Ecto neural progenitor cell (in vitro differentiated cells): ENCODE measurements at places on chromosomes 1 and 21.

DNA sequence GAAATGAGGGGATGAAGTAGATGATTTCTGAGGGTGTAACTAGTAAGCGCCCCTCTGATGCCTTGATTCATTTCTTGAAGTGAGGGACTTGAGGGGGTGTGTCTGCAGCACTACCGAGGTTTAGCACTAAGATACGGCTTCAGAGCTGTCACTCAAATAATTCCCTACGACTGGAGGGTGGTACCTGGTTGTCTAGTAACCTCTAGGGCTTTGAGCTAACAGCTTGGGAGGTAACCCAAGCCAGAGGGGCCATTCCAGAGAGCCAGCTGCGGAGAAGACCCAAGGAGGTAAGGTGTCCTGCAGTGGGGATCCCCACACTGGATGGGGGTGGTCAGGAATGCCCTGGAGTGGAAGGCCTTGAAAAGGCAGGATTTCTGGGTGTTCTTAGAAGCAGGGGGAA, at the start of gene TTC24:
Gene TTC24 (plus strand): TSS at position 252 of the 400 bp plus-strand sequence. CDS start 1,642 bp downstream, outside the sequence.
- DNase-seq = no peak

GRCh38 chr1:233379869-233380438, 52.4 kb downstream of the MAP3K21 start:
- DNase-seq = no peak

DNA sequence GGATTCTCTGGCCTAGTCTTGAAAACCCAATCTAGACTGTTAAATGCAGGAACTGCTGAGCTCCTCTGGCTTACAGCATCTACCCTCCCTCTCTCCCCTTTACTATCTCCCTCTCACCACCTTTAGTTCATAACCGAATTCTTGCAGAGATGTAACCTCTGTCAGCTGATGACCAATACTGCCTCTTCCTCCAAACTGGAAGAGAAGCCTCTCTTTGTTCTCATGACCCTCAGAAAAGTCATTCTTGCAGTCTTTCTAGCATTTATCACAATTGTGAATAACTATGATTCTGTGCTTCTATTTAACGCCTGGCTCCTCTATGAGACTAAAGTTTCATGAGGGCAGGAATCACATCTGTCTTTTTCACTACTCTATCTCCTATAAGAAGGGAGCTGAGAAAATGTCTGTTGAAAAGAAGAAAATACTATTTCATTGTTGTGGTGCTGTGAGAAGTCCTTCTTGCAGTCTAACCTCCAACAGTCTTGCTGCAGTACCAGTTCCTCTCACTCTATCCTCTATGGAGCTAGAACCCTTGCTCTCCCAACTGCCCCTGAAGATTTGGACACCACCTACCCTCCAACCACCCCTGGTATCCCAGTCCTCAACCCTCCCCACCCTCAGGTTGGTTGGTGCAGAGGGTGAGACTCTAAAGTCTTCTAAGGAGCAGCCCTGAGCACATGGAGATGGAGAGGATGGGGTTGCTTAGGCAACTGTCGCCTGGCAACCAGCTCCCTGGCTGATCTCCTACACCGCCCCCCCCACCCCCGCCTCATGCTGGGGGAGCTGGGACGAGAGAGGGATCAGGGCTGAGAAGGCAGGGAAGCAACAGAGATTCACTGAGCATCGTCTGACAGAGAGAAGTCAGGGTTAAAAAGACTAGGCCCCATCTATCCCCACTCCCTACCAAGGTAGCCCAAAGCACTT, 13.9 kb downstream of the MEF2D start:
- DNase-seq = no peak

DNA sequence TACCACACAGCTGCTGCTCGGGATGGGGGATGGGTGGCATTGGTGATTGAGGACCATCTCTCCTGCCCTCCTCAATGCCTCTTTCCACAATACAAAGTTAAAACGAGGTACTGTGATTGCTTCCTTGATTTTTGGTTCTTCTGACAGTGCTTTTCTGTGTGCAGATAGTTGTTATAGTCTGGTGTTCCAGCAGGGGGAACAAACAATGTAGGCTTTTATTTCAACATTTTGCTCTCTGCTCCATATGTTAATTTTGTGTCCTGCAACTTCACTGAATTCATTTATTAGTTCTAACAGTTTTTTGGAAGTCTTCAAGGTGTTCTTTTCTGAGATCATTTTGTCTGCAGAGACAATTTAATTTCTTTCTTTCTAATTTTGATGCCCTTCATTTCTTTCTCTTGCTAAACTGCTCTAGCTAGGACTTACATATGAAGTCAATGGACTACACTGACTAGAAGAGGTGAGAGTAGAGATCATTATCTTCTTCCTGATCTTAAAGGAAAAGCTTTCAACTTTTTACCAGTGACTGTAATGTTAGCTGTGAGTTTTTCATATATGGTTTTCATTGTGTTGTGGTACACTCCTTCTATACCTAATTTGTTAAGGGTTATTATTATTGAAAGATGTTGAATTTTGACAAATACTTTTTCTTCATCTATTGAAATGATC, 45.4 kb downstream of the TNFSF18 start:
- DNase-seq = no peak

GRCh38 chr21:37873655-37874054, 42.6 kb downstream of the KCNJ6 start:
- DNase-seq = no peak

DNA sequence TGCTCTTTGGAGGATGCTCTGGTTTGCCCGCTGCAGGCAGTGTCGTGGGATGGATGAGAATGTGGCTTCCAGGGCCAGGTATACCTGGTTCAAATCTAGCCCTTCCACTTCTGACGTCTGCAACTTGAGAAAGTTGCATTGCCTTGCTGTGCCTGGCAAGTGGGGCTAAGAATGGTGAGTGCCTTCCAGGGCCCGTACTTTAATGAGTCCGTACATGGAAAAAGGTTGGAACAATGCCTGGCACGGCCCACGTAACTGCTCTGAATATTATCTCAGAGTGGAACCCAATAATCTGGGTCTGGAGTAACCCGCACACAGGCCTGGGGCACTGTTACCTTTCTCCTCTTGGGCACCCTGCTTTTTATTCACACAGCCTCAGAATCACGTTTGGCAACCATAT, 146.7 kb upstream of the EDN2 start:
- DNase-seq = peak; percentile 9

DNA sequence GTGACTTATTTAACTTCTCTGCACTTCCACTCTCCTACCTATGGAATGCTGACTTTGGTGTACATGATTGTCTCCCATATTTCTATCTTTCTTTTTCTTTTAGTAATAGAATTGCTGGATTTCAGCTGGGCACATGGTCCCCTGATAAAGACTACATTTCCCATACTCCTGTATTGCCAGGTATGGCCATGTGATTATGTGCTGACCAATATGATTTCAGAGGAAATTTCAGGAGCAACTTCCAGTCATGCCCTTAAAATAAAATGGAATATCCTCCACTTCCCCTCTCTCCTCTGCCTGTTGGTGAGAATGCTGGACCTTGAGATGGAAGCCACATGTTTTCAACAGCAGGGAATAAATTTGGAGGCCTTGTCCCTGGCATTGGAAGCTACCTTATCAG, 130.7 kb upstream of the IGSF21 start:
- DNase-seq = no peak

GRCh38 chr1:184166485-184166884, 115.0 kb downstream of the TSEN15 start:
- DNase-seq = no peak

GRCh38 chr21:33993286-33994231, 78.0 kb upstream of the ATP5PO start:
- DNase-seq = no peak

DNA sequence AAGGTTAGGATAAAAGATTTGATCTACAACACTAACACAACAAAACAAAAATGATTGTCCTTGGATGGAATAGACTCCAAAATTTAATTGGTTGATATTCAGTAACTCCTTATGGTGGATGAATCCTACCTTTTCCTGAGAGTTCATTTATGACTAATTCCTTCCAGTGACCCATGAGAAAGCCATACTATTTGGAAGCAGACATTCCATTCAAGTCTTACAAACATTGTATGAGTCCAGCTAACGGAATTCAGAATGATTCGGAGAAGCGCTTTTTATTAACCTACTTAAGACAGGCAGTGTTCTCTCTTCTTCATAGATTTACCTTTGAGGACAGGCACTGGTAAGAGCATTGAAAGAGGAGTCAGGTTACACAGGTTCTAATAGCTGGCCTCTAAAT, 155.6 kb upstream of the ZNF648 start:
- DNase-seq = no peak

GRCh38 chr1:241513378-241513777, 6.2 kb downstream of the FH start:
- DNase-seq = no peak

DNA sequence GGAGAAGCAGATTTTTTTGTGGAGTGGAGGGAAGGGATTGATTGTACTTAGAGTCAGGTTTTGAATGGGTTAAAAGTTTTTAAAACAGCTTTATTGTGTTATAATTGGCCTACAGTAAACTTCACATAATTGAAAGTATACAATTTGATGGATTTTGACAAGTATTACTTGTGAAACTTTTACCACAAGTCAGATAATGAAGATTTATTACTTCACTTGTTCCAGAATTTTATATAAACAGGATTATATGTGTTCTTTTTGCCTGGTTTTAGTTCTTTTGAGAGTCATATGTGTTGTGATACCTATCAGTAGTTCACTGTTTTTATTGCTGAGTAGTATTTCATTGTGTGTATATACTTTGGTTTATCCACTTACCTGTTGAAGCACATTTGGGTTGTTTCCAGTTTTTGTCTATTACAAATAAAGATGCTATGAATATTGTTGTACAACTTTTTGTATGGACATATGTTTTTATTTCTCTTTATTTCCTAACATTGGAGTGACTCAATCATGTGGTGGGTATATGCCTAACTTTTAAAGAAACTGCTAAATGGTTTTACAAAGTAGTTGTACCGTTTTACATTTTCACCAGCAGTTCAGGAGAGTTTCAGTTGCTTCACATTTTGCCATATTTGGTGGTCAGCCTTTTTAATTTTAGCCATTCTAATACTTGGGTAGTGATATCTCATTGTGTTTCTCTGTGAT, 71.0 kb downstream of the DYRK1A start:
- no peak for DNase-seq

DNA sequence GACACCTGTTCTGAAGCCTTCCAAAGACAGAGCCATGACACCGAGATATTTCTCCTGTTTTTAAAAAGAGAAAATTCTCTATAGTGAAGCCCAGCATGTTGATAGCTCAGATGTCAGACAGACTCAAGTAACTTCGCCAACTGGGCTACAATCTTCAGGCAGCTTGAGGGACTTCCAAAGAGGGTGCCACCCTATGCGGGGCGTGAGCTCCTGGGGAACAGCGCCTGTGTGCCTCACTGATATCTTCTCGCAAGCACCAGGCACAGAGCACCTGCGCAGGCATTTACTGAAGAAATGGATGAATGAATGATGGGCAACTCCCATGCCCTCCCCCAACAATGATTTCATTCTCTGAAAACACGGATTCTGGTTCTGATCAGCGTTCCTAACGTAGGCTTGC, 17.6 kb downstream of the RIPK4 start:
- DNase-seq = peak; percentile 33

- peak; percentile 64 for DNase-seq
Observed at GRCh38 chr1:110196917-110197765, 13.0 kb upstream of the KCNC4 start.

DNA sequence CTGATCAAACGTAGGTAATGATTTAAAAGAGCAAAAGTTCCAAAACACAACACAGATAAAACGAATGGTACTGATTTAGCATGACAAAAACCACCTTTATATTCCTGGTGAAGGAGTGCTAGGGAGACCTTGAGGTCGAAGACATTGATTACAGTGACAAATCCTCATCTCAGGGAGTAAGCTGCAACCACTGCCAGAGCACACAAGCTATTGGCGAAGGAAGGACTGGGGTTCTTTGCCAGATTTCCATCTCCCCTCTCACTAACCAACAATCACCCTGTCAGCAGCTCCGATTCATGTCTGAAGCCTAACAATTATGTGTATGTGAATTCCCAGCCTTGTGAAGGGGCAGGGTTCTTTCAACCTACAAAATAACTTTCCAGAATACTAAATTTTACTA, 40.2 kb upstream of the DMRTB1 start:
- DNase-seq = peak; percentile 3

- no peak for DNase-seq
Observed at GRCh38 chr1:14110040-14110439, 410.1 kb downstream of the PRDM2 start.

DNA sequence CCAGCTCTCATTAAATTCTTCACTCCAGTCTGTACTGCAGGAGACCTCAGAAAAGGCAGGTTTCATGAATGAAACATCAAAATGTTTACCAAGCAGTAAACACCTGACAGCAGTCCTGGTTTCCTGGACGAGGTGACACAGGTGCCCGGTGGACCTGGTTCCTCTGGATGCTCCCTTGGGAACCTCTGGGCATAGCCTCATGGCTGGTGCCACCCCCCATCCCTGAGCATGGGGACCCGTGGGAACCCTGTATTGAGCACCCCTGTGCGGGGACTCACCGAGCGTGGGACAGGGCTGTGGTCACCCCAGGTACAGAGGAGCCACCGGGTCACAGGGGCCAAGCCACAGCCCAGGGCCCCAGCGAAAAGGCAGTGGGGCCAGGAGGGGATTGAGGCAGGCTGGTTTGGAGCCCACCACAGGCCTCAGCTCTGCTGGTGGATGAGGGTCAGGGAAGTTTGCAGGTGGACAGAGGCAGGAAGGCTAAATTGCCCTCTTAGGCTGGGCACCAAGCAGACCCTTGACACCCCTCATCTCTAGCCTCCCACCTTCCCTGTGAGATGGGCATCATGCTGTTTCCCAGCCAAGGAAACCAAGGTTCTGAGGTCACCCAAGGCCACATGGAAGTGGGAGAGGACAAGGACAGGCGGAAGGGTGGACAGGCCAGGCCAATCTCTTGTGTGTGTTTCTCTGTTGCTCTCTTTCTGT, 158.4 kb downstream of the PTPRU start:
- peak; percentile 41 for DNase-seq

GRCh38 chr1:234617131-234617985, 7.4 kb upstream of the IRF2BP2 start:
- no peak for DNase-seq

DNA sequence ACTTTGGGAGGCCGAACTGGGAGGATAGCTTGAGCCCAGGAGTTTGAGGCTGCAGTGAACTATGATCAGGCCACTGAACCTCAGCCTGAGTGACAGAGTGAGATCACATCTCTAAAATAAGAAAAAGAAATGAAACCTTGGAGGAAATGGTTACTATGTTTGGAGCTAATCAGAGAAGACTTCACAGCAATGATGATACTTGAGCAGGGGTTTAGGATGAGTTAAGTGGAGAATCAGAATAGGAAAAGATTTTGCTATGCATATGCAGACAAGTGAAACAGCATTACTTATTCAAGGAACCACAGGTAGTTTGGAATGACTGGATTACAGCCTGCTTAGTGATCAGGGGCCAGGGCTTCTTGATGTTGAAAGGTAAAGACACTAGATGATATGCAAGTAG, 1.3 kb upstream of the CD5L start:
- no peak for DNase-seq
